Activated CD8-positive, alpha-beta T cell treated with anti-CD3 and anti-CD28 coated beads for 36 hours (primary cell): ENCODE measurements at places on chromosomes 7 and 10. TPM values are rescaled to one million over a fixed set of nuclear protein-coding genes. Genes with fewer than 3 reads are reported as not detected.

GRCh38 chr7:101170617-101171441, 5.5 kb upstream of the VGF start:
- no peak overlapping the region for H3K4me3 ChIP-seq
- H3K27me3 ChIP-seq, result peaks cover 80% of the 10 kb centered on the region
- H3K36me3 ChIP-seq, result no peaks in the 10 kb centered on the region
- no peak overlapping the region for H3K27ac ChIP-seq
- DNase-seq, result no peak

DNA sequence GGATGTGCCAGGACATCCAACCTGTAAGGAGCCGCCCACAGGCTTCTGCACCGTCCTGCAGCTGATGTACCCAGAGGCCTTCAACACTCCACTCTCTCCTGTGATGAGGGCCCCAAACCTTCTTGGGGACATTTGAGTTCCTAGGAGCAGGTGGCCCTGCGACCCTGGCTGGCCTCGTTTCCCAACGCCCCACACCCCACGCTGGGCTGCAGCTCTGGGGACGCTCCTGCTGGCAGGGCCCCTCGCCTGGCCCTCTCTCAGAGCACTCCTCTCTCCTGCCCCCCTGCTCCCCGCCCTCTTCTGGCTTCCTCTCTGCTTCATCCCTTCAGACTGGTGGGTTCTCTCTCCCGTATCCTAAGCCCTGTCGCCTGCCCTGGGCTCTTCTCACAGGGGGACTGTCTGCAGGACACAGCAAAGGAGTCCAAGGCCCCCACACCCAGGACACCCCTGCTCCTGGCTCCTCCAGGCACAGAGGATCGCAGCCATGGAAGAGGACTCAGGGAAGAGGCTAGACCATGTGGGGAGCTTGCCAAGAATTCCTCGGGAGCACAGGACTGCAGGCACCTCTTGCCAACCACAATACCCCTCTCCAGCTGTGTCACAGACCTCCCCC, 541.4 kb downstream of the TCERG1L start:
- H3K36me3 ChIP-seq, result no peaks in the 10 kb centered on the region
- no peak overlapping the region for H3K4me3 ChIP-seq
- DNase-seq, result no peak
- no peaks in the 10 kb centered on the region for H3K4me1 ChIP-seq

DNA sequence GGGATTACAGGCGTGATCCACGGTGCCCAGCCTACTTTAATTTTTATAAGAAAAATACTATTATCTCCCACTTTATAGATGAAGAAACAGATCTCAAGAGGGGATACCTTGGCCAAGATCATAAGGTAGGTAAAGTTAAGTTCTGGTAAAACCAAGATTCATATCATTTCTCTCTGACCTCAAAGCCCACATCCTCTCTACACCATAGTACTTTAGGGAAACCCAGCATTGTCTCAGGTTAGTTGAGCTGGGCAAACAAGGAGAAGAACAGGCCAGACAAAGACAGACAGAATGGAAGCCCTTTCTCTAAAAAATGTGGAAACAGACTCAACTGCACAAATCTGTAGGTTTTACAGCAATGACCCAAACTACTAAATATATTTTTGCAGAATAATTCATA, 197.7 kb upstream of the FRMD4A start:
- H3K4me3 ChIP-seq, result no peak overlapping the region
- peaks cover 52% of the 10 kb centered on the region for H3K36me3 ChIP-seq
- peak overlapping the region; percentile 44 for H3K27ac ChIP-seq
- no peaks in the 10 kb centered on the region for H3K27me3 ChIP-seq
- DNase-seq, result no peak

- no peaks in the 10 kb centered on the region for H3K36me3 ChIP-seq
- no peaks in the 10 kb centered on the region for H3K4me1 ChIP-seq
- no peak overlapping the region for H3K27ac ChIP-seq
- peaks cover 1% of the 10 kb centered on the region for H3K27me3 ChIP-seq
- no peak overlapping the region for H3K4me3 ChIP-seq
Measured at GRCh38 chr10:128927497-128928161, 539.4 kb upstream of the MGMT start.

DNA sequence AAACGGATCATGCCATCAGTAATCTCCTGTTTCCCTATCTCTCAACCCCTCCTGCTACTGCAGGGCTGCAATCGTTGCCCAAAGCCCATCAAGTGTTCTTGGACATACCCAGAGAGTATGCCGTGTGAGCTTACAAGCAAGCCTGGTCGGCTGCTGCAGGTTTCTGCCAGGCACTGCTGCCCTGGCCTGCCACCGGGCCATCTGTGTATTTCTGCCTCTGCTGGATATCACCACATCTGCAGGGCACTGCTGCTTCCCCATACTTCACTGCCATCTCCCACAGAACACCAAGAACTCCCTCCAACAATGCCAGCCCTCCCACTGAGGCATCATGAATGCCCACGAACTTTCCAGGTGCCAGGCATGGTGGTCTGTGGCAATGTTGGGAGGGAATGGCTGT, 138.2 kb upstream of the SORCS3 start:
- H3K36me3 ChIP-seq, result no peaks in the 10 kb centered on the region
- no peak overlapping the region for H3K27ac ChIP-seq
- H3K4me1 ChIP-seq, result no peaks in the 10 kb centered on the region
- DNase-seq, result no peak
- no peak overlapping the region for H3K4me3 ChIP-seq
- H3K27me3 ChIP-seq, result peaks cover 4% of the 10 kb centered on the region

STARD3NL gene
- 28.8 TPM for total RNA-seq

GRCh38 chr7:28155019-28155660, 25.5 kb downstream of the JAZF1 start:
- peaks cover 58% of the 10 kb centered on the region for H3K4me1 ChIP-seq
- peak; percentile 28 for DNase-seq
- H3K27ac ChIP-seq, result peak overlapping the region; percentile 82
- peaks cover 7% of the 10 kb centered on the region for H3K36me3 ChIP-seq

GRCh38 chr10:96984541-96985131, 152.5 kb downstream of the LCOR start:
- peak overlapping the region; percentile 36 for H3K4me3 ChIP-seq
- peak overlapping the region; percentile 26 for H3K27ac ChIP-seq
- peaks cover 11% of the 10 kb centered on the region for H3K4me1 ChIP-seq
- H3K27me3 ChIP-seq, result no peaks in the 10 kb centered on the region
- H3K36me3 ChIP-seq, result peaks cover 20% of the 10 kb centered on the region
- peak; percentile 35 for DNase-seq

LRMDA gene
- total RNA-seq, result not detected
